Epithelial cell of esophagus (primary cell): ENCODE measurements at places on chromosomes 5 and 9.

- no peak for DNase-seq
Measured at GRCh38 chr5:123874600-123875201, 362.7 kb downstream of the CSNK1G3 start.

GRCh38 chr5:143402553-143403333 lies 743 bp downstream of the NR3C1 start:
- DNase-seq, result peak; percentile 64

- DNase-seq, result peak; percentile 82
Measured at GRCh38 chr9:92468206-92468605, 14.1 kb downstream of the ASPN start.

- DNase-seq, result no peak
Measured at GRCh38 chr9:690517-691111, 150.9 kb upstream of the DMRT1 start.

DNA sequence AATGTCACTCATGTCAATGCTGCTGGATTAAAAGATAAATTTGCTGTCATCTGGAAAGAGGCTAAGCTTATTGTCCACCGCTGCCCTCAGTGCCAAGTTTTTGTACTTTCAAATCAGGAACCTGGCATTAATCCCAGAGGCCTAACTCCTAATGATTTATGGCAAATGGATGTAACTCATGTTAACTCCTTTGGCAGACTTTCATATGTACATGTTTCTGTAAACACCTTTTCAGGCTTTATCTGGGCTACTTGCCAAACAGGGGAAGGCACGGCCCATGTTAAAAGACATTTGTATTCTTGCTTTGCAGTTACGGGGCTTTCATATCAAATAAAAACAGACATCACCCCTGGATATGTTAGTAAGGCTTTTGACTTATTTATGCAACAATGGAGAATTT lies 608.0 kb upstream of the ACO1 start:
- DNase-seq, result peak; percentile 41
